ENCODE measurements at places on chromosomes 7 and 10. TPM values are rescaled to one million over a fixed set of nuclear protein-coding genes. Genes with fewer than 3 reads are reported as not detected.

DNA sequence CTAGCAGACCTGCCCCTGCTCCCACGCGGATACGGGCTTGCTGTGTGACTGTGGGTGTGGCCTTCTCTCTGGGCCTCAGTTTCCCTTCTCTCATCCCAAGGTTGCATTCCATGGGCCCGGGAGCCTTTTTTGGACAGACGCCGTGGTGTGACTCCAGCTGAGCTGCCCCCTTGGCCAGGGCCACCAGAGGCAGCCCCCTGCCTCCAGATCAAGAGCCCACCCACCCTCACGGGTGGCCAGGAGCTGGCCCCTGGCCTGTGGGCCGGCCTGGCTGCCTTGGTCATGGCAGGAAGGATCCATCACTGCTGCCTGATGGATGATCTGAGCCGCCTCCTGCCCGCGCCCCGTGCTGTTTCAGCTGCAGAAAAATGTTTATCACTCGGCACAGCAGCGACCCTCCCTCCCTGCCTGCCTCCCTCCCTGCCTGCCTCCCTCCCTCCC, 27.8 kb upstream of the ELFN1 start:
- ATAC-seq = no peak

- no peak for ATAC-seq
Observed at GRCh38 chr10:117549100-117549585, 6.6 kb downstream of the EMX2 start.

DNA sequence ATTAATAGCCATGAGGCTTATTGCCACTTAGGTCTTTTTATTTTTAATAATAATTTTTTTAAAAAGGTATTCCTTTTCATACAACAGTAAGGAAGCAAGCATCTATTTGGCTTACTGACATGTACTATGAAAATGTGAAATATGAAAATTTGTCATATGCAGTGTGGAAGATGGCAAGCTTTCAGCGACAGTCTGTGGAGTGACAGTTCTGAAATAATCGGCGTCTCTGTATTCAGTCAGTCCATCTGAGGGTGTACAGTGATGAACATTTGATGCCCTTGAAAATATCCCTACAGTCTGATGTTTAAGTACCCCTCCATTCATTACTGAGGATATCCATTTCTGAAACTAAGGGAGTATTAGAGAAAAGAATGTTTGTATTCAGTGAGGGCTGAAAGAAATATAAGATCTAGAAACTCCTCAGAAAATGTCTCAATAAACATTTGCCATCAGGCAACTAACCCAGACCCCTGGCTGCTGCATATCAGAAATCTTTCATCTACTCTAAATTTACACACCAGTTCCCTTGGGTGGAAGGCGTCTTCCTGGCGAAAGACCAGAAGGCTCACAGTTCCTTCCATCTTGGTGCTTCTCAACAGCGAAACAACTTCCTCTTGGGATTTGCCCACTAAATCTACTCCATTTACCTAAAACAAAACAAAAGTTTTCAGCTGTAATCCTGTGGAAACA, 440.6 kb downstream of the PARD3 start:
- ATAC-seq = no peak

DNA sequence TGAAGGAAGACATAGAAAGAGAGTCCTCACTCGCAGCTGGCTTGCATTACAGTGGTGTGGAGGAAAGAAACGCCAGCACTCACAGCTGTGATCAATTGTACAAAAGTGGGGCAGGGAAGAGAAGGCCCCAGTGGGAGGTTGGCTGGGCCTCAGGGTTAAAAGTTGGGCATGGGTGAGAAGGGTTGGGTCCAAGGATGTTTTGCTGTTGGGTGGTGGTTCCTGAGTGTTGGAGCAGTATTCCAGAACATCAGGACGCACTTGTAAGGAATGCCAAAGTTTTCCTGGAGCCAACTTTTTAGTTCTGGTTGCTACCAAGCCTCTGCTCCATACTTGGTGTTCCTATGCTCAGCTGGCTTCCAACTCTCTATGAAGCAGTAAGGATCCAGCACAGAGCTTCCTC, 55.4 kb upstream of the MKRN1 start:
- peak; percentile 54 for ATAC-seq

GTF2IRD1 gene
- 26.3 TPM for total RNA-seq

- no peak for ATAC-seq
Observed at GRCh38 chr7:156662277-156662676, 21.7 kb downstream of the RNF32 start.

DNA sequence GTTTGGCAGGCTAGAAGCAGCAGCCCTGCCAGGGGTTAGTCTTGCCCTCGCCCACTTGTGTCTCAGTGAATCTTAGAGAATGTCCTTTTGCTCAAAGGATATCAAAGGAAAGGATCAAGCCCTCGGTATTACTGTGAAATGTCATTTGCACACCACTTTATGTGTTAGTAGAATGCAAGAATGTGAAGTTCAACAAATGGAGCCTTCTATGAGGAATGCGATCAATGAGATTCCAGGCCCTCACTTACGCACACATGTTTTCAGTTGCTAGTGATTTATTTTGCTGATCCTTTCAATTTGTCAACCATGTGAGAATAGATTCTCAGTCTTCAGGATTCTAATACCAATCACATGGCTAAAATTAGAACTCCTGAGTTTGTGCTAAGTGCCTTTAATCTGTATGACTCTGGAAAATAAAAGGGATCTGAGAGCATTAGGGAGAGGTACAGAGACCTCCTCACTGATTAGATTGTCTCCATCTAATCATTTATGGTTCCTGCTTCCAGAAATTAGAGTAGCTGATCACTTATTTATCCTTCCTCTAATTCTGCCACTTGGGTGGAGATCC, 123.0 kb upstream of the SP4 start:
- ATAC-seq = no peak

CCDC146 gene
- total RNA-seq = 11.5 TPM

CALML3 gene
- not detected for total RNA-seq

- no peak for ATAC-seq
Observed at GRCh38 chr10:107971973-107972372, 807.5 kb upstream of the SORCS1 start.

GRCh38 chr7:24932815-24933214, 47.2 kb downstream of the OSBPL3 start:
- ATAC-seq = no peak

- no peak for ATAC-seq
Observed at GRCh38 chr10:124530816-124531215, 69.2 kb downstream of the LHPP start.

DNA sequence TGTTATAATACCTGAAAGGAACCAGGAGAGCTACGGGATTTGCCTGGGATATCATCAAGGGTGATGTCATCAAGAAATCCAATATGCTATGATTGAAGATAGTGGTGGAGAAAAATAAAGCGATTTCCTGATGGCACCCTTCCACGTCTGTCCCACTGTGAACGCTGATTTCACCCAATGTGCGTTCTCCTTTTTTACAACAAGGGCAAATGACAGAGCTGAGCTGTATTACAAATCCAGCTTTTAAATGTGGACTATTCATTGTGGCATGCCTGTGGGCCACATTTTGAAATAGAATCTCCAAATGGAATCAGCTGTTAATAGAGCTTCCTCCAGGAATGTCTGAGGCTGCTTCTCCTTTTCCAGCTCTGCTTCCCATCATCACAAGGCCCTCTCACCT, 23.3 kb downstream of the SLC13A4 start:
- ATAC-seq = no peak

GRCh38 chr7:157412021-157412443, 75.2 kb downstream of the DNAJB6 start:
- no peak for ATAC-seq

GLI3 gene
- total RNA-seq = 18.2 TPM

- ATAC-seq = no peak
Observed at GRCh38 chr7:110090110-110090820, 1000.7 kb upstream of the LRRN3 start.

C10orf62 gene
- total RNA-seq = not detected

GRCh38 chr10:102603946-102604345, 40.3 kb upstream of the TRIM8 start:
- ATAC-seq = peak; percentile 18

DNA sequence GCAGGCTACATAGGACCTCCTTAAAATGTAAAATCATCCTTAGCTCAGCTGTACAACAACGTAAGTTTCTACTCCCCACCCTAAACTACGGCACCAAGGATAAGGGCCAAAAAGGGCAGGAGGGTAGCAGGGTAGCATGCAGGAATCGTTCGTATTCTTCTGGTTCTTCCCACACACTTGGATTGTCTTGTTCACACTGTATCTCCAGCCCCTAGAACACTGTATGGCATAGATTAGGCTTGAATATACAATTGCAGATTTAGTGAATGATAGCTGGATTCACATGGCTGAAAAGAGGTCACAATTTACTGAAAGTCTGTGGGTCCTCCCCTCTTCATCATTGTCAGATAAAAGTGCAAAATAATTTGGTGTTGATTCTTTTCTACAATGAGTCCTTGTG, 28.2 kb upstream of the PRKAR2B start:
- ATAC-seq = no peak

- no peak for ATAC-seq
Observed at GRCh38 chr10:79898597-79899325, 50.1 kb downstream of the SFTPD start.

DNA sequence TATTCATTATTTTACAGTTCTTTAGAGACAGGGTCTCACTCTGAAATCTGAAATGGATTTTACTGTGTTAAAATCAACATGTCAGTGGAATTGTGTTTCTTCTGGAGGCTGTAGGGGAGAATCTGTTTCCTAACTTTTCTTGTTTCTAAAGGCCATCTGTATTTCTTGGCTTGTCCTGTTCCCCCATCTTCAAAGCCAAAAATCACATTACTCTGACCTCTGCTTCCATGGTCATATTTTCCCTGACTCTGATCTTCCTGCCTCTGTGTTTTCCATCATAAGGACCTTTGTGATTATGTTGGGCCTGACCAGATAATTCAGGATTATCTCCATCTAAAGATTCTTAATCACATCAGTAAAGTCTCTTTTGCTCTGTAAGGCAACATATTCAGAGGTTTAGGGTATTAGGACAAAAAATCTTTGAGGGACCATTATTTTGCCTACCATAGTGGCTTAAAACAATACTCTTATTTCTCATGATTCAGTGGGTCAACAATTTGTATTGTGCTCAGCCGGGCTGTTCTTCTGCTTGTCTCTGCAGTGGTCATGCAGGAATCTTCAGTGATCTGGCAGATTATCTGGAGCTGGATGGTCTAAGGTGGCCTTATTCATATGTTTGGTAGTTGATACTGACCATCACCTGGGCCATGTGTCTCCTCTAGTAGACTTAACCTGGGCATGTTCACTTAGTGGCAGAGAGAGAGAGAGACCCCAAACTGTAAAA, 5.7 kb downstream of the ANLN start:
- no peak for ATAC-seq

ZNF727 gene
- 5.1 TPM for total RNA-seq

GRCh38 chr7:80665526-80665925, 27.1 kb downstream of the CD36 start:
- no peak for ATAC-seq

SYT15 gene
- 11.2 TPM for total RNA-seq

DNA sequence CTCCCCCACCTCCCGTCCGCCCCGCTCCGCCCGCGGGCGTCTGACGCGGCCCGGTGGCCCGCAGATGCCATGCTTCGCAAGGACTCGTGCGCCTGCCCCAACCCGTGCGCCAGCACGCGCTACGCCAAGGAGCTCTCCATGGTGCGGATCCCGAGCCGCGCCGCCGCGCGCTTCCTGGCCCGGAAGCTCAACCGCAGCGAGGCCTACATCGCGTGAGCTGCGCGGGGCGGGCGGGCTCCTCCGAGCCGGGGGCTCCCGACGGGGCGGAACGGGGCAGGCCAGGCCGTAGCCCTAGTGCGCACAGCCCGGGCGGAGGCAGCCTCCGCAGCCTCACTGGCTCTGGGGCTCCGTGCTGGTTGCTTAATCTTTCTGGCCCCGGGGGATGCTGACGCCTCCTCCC, 2.8 kb downstream of the ASIC3 start:
- ATAC-seq = peak; percentile 72

GRCh38 chr7:110803602-110804143, 287.3 kb upstream of the LRRN3 start:
- ATAC-seq = no peak

DNA sequence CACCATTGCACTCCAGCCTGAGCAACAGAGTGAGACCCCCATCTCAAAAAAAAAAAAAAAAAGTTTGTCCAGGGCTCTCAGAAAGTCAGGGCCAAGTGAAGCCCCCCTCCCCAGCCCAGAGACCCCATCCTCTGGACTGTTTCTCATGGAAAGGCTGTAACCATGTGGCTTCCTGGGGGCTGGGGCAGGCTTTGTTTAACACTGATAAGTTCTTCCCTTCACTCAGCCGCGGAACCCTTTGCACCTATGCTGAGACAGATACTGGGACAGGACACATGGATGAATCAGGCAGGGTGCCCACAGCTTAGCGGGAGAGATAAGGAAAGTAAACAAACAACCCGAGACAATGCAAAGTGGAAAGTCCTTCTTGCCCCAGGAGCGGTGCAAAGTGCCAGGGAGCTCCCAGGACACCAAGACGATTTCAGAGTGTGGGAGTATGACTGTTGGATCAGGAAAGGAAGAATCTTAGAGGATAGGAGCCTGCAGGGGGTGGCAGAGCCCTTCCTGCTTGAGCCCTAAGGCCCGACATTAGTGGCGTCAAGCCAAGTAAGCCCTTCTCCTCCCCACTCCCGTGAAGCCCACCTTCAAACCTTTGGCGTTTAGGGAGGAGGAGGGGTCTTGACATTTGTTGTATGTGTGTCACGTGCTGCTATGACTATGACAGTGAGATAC, 11.6 kb downstream of the MLXIPL start:
- ATAC-seq = no peak

EBLN1 gene
- not detected for total RNA-seq

MXI1 gene
- 103 TPM for total RNA-seq

DNA sequence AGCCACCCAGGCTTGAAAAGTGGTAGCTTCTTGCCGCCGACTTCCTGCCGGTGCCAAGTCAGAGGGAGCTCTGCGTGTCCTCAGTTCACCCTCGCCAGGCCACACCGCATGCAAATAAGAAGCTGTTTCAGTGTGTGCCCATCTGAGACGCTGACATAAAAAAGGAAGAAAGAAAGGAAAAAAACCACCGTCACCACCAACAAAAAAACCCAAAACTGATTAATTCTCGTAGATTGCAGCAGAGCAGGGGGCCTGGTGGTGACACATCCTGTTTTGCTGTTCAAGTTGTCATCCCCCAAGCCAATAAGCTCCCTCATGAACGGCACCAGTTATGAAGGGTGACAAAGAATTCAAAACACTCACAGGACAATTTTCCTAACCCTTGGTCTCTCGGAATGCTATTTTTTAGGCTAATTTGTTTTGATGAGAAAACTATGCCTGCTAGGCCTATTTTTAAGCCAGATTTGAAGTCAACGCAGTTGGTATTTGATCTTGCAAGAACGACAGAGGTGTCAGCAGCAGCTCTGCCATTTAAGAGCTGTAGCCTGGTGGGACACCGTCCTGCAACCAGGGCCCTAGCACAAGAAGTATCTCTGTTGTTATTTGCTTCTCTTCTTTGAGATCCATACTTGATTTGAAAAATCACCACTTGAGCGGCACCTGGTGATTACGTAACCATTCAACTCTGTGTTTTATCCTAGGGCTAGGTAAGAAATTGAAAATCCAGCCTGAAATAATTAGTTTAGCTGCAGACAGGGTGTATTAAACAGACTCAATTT, 145.6 kb downstream of the PFKFB3 start:
- ATAC-seq = no peak

- no peak for ATAC-seq
Observed at GRCh38 chr10:97549587-97550322, 22.8 kb upstream of the ANKRD2 start.

MRLN gene
- total RNA-seq = not detected

GRCh38 chr10:26696786-26697162, 727 bp upstream of the PDSS1 start:
- no peak for ATAC-seq

GRCh38 chr7:151838861-151839381, 38.0 kb downstream of the PRKAG2 start:
- peak; percentile 54 for ATAC-seq

All from gastroesophageal sphincter (tissue), 4 donors.